Activated T-cell treated with anti-CD3 and anti-CD28 coated beads, Interleukin-2, amount 50 U/mL, for 48 hours (primary cell): ENCODE measurements at places on chromosomes 2 and 18.

DNA sequence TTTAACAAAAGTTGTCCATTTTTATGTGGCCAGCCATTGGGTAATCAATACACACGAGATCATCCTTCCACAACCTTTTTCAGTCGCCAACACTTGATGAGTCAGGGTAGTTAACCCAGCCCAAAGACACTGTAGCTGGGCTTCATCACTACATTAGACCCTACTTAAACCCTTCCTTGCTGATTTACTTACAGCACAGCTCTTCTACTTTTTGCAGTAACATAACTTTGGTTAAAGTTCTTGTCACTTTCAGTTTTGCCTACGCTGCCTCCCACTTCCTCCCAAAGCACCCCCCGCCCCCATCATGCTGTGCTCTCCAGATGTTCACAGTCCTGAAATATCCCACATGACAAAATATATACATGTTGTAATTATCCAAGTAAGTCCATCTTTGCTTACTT is 103.6 kb downstream of the CDK15 start:
- no peak for DNase-seq

- no peak for DNase-seq
Observed at GRCh38 chr2:146131048-146131447, 1611.1 kb upstream of the ZEB2 start.

DNA sequence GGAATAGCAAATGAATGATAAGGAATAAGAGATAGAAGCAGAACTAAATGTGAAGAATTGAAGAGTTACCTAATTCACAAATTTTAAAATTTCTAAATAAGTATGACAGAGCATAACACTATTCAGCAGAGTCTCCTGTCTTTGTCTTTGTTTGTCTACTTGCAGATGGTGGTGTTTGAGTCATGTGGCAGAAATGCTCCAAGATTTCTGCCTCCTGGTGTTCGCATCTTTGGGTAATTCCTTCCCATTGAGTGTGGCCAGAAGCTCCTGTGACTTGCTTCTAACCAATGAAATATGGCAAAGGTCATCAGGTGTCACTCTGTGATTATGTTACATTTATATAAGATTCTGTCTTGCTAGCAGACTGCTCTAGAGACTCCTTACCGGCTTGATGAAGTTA is 45.6 kb upstream of the GALNT3 start:
- no peak for DNase-seq

GRCh38 chr18:73944715-73945114 is 202.9 kb downstream of the FBXO15 start:
- no peak for DNase-seq

DNA sequence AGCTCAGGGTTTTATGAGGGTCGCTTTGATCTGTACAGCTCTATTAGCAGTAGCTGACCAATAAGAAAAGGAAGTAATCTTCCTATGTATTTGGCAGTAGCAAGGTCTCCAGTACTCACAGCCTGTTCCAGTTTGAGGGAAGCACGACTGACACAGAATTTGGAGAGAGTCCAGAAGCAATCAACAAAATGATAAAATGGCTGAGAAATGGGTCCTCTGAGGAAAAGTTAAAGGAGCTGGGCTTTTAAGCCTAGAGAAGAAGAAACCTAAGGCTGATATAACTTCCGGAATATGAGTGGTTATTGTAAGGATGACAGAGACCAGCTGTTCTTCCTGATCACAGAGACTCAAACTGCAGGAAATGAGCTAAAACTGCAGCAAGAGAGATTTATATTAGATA is 382.8 kb downstream of the GPD2 start:
- DNase-seq: no peak

- DNase-seq: no peak
Observed at GRCh38 chr18:68822926-68823325, 25.0 kb downstream of the CCDC102B start.
